ENCODE measurements at places on chromosomes 16 and 17.

DNA sequence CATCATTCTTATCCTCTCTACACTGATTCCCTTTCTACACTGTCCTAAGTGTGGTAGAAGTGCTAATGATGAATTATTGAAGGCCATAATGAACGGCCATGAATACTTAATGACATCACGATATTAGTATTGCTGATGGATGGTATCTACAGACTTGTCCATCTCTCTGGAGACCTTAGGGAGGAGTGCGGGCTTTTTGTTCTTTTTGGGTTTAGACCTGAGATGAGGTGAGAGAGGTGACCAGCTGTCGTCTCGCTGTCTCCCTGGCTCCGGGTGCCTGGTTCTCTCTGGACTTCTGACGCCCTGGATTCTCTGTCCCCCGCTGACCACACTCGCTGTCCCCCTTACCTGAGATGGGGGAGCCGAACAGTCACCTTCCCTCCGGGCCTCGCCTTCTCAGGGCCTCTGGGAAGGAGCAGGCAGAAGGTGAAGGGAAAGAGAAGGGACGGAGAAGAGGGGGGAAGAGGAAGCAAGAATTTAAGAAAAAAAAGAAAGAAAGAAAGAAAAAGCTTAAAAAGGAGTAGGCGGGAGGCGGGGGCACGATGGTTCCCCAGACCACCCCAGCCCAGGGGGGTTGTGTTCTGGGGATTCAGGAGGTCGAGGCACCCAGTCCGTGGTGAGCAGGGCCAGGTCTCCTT lies 17.1 kb downstream of the SGCA start:
- DNase-seq = no peak

DNA sequence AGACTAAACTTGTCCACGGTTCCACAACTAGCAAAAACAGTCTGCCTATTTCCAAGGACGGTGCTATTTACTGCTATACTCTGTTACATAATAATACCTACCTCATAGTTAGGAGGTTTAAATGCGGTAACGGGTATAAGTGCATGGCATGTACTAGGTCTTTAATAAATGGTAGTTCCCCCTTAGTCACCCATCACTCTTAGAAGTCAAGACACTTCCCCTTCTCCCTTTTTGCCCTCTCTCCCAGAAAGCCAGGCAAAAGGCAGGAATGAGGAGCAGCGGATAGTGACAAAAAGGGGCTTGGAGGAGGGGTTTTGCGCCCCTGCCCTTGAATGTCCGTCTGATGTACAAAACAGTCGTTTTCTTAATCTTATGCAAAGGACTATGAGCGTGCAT lies 1.1 kb upstream of the LSM12 start:
- DNase-seq = no peak

DNA sequence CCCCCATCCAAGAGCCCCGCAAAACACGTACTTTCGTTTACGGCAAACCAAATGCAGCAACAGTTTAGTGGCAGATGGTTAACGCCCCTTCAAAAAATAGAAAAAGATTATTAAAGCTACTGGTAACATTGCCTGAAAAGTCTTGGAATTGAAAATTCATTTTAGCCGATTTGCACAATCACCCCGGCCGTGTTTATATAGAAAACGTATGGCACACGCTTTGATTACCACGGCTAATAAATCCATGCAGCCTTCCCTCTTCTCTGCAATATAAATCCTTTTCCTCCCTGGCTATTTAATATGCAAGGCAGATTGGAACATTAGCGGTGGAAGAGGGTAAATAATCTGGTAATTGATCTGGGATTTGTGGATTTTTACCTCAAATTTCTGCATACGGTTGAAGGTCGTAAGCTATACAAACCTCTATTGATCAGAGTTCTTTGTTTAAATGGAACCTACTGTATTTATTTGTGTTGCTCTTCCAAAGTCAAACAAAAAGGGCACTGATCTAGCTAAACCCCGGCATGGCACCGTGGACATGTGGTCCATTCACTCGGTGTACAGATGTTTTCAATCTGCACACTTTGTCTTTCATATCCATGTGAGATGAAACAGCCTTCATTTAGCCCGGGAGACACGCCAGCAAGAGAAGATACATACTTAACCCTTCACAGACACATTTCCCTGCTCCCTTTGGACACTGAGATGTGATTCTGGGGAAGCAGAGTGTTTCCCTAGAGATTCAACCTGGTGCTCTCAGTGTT lies 238.1 kb upstream of the MAF start:
- no peak for DNase-seq

GRCh38 chr16:82671741-82672140 lies 45.0 kb downstream of the CDH13 start:
- no peak for DNase-seq

GRCh38 chr17:42659079-42659931 lies at the start of gene TUBG2:
Gene TUBG2 (plus strand): TSS chr17:42659284. CDS start chr17:42659504, 220 bp downstream.
- no peak for DNase-seq

DNA sequence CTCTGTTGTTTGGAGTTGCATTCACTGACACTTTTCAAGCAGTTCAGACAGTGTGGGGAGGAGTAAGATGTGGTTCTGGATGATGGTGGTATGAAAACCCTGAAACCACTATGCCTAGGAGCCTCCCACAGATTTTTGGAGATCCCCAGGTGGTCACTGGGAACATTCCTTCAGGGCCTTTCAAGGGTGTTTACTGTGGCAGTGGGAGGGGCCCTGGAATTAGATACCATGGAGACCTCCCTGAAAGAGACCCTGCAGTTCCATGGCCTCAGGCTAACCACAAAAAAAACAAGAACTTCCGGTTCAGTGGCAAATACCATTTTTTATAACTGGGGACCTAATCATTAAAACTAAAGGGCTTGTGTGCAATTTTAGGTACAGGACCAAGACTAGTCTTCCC lies 79.9 kb downstream of the TMEM100 start:
- DNase-seq = no peak

DNA sequence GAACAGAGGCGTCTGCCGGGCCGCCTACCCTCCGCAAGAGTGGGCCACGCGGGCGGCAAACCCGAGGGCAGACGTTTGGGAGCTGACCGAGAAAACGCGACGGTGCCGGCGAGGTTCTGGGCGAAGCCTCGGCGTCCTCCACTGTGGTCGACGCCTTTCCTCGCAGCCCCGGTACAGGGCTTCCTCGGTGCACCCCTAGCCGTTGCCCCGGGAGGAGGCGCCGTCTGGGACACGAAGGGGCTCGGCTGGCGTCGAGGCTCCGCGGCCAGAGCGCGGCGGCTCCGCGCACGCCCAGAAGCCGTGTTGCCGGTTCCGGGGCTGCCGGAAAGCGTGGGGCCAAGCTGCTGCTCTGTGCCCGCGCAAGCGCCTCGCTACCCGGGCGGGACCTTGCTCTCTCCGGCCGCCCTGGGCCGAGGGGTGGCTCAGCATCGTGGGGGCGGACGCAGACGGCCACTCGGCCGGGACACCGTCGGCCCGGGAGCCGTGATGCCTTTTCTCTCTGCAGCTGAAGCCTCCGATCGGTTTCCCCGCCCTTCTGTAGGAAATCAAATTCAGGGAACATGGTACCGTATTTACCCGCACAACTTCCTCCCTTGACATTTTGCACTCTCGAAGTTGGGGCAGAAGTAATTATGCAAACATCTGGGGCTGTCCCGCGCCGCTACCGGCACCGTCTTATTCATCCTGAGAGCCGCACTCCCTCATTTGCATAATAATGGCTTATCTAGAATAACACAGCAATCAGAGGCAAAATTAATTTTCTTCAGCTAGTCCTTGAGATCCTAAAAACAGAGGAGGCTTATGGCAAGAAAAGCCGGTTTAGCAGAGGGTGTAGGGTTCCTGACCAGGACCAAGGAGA lies 7.3 kb upstream of the CBX8 start:
- no peak for DNase-seq

- no peak for DNase-seq
Measured at GRCh38 chr16:86517652-86518258, 7.4 kb downstream of the FOXF1 start.

GRCh38 chr17:73533781-73534180 lies 110.5 kb downstream of the SDK2 start:
- no peak for DNase-seq

DNA sequence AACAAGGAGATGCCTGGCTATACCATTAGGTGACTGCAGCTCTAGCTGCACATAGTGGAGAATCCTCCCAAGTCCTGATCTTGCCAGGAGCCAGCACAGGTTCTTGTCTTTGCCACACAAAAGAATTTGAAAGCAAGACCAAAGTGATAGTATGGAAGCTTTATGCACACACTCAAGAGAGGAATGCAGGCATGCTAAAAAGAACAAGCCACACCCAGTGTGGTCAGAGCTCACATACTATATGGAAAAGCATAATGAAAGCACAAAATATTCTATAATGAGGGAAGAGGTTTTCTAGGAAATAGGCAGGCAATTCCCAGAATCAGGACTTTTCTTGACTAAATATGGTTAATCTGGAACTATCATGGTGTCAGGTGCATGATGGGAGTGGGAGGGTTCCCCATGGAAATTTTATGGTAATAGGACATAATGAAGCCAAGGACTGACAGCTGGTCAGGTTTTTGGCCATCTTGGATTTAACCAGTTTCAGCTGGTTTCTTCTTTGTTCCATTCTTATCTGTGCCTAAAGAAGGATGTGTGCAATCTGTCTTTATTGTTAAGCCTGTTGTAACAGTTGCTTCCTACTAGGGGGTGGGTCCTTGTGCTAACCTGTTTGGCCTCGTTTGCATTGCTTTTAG lies 171.6 kb downstream of the ZNF18 start:
- no peak for DNase-seq

- DNase-seq = no peak
Measured at GRCh38 chr17:31537565-31538011, 146.1 kb downstream of the RAB11FIP4 start.

DNA sequence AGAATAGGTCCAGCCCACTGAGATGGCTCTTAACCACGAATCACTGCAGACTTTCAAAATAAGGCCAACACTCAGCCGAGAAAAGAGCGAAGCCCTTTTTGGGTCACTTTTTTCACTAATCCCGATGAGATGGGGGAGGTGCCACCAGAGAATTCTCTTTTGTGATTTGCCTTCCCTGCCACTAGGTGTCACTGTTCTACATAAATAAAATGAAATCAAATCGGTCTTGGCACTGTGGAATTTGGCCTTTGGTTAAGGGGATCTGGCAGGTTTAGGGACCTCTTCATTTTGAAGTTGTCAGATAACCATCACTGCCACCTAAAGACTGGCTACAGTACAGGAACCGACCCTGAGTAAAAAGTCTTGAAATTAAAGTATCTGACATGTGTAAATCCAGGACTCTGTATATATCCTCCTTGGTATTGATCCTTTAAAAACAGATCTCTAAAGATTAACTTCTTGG lies 147.0 kb downstream of the HS3ST4 start:
- peak; percentile 79 for DNase-seq

DNA sequence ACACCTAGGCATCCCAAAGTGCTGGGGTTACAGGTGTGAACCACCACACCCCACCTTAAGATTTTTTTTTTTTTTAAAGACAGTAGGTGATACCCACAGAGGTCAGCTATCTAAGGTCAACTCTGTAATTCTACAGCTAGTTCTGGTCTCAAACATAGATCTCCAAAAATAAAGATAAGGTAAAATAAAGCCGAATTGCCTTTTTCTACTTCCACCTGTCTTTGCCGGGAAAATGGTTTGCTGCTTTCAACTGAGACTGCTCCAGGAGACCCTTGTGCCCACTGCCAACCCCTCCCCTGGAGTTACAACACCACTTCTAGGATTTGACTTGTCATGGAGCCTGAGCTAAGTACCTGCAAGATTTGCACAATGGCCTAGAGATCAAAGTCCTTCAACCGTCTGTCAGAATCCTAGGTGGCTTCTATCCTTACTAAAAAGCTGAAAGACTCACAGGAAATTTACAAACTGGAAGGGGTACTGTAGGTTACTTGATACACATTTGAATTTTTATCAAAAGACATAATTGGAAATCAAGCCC lies 4.7 kb upstream of the CNOT1 start:
- no peak for DNase-seq

- DNase-seq = no peak
Measured at GRCh38 chr16:57382535-57383275, 10.4 kb downstream of the CX3CL1 start.

- DNase-seq = no peak
Measured at GRCh38 chr16:66219491-66219890, 147.0 kb upstream of the CDH5 start.

- DNase-seq = no peak
Measured at GRCh38 chr17:9064311-9064834, 43.1 kb downstream of the NTN1 start.

DNA sequence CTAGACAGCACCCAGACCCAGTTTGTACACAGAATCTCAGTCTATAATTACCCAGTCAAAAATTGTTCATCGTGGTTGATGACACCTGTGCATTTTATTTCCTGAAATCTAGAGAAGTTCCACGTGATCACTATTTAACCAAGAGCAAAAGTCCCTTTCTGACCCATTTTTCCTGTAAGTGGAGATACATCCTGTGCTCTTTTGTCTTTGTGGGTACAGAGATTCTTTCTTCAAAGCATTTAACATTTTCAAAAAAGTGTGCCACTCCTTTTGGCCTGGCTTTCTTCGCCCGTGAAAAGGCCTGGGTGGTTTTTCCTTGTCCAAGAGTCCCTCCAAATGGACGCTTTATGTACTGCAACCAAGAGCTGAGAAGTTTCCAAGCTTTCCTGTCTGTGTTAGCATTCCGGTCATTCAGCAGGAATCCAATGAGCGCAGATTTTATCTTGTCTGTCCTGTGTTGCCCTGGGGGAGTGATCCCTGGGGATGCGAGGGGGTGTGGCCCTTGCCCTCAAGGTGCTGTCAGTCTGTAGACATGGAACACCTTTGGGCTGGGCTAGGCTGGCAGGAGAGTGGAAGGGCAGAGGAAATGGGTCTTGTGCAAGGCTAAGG lies 161.1 kb upstream of the CACNG5 start:
- DNase-seq = peak; percentile 30

GRCh38 chr16:635573-636205 lies 416 bp downstream of the METTL26 start:
- no peak for DNase-seq

DNA sequence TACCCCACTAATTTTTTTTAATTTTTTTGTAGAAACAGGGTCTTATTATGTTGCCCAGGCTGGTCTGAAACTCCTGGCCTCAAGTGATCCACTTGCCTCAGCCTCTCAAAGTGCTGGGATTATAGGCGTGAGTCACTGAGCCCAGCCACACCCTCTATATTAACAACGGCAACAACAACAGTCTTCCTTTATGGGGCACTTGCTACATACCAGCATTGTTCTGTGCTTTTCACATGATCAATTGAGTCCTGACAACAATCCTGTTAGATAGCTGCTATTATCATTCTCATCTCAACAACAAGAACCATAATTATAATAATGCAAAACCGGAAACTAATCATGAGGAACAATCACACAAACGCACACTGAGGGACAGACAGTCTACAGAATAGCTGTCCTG lies 12.6 kb upstream of the ARL5C start:
- DNase-seq = no peak

- DNase-seq = no peak
Measured at GRCh38 chr16:85461022-85461813, 151.9 kb upstream of the GSE1 start.

GRCh38 chr17:3189961-3190360 lies 7.4 kb upstream of the OR1A2 start:
- no peak for DNase-seq

- DNase-seq = no peak
Measured at GRCh38 chr17:17352836-17353624, 49.9 kb downstream of the NT5M start.

GRCh38 chr16:51544851-51545467 lies 393.9 kb upstream of the SALL1 start:
- DNase-seq = peak; percentile 20

- peak; percentile 82 for DNase-seq
Measured at GRCh38 chr17:38719943-38720641, 10.0 kb upstream of the CISD3 start.

GRCh38 chr16:87653234-87653633 lies 50.9 kb downstream of the JPH3 start:
- DNase-seq = no peak

- no peak for DNase-seq
Measured at GRCh38 chr16:49495596-49496355, 122.2 kb downstream of the C16orf78 start.
